ENCODE measurements at places on chromosomes 2 and 18.

DNA sequence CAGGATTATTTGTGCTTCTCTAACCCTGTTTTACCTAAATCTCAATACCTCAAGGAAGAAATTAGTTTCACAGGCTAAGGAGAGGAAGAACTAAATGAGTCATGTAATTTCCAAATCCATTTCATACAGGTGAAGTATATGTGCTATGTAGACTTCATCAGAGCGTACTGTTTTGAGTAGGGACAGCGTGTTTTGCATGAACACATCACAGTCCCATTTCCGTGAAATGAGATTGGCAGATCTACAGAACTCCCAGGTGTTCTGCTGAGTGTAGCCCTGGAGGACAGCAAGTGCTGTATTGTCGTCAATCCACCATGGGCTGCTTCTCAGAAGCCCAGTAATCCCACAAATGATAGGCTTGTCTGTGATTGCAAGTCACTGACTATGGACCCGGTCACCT is 97.7 kb downstream of the XRCC5 start:
- no peak for DNase-seq

GRCh38 chr2:82893190-82893589 is 1565.9 kb downstream of the SUCLG1 start:
- DNase-seq: no peak

DNA sequence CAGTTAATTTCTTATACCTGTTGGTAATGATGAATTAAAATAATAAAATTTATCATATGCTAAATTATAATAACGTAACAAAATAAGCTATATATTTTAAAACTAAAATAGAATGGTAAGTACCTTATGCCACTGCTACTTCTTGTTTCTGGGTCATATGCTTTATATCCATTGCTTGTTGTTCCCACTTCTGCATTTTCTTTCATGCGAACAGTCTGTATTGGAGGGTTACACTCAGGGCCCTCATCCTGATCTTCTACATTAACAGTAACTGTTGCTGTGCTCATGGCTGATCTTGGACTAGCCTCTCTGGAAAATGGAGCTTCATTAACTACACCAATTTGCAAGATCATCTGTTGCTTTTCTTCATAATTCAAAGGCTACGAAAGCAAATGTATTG is 22.2 kb downstream of the DSC2 start:
- no peak for DNase-seq

DNA sequence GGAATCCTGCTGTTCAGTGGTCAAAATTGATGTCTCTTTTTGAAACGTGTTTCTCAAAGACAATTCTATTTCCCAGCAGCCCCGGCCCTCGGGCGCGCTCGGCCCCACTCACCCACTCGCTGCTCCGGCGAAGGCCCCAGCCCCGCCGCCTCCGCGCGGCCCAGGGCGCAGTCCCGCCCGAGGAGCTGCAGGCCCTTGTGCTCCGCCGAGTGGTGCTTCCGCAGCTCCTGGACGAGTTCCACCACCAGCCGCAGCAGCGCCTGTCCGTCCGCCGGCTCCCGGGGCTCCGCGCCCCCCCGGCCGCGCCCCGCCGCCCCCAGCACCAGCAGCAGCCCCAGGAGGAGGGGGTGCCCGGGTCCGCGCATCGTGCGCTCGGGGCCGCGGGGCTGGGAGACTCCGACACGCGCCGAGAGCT is 413 bp downstream of the ALKAL2 start:
- DNase-seq: no peak

Data from CD4-positive, alpha-beta T cell treated with Interleukin-6 at 100 ng/mL for 8 hours (primary cell).